ENCODE measurements at places on chromosomes 13 and 19.

DNA sequence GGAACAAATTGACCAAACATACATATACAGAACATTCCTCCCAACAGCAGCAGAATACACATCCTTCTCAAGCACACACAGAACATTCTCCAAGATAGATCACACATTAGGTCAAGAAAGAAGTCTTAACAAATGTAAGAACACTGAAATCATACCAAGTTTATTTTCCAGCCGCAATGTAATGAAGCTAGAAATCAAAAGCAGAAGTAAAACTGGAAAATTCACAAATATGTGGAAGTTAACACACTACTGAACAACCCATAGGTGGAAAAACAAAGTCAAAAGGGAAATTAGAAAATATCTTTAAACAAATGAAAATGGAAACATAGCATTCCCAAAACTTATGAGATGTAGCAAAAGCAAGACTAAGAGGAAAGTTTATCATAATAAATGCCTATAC is 692.6 kb downstream of the DIAPH3 start:
- DNase-seq: no peak

DNA sequence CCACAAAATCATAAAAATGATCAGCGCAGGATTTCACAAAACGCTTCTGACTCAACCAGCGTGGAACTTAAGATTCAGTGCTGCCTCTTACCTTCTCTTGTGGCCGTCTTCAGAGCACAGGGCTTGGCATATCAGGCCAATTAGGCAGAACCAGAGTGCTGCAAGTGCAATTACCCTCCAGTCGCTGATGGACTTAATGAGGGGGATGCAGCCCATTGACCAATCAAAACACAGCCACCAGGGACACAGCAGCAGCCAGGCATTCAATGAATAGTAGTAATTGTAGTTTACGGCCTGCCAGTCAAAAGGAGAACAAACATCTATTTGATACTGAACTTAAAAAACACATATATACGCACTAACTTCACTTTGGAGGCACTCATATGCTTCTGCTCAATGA is 38.2 kb downstream of the TMTC4 start:
- no peak for DNase-seq

DNA sequence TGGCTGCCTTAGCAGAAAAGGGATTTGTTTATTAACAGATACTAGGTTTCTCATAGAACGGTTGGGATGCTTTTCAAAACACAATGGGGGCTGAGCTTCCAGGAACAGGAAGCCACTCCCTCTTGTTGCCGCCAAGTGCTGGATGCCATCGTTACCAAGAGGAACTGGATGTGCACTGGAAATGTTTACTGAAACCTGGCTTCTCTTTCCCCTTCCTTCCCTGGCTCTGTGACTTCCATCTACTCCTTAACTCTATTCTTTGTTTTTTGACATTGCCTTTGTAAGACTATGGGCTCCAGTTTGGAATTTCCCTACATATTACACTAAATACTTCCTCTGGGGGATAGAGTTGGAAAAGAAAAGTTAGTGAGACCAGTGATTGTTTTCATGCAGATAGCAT is 11.7 kb upstream of the KL start:
- no peak for DNase-seq

DNA sequence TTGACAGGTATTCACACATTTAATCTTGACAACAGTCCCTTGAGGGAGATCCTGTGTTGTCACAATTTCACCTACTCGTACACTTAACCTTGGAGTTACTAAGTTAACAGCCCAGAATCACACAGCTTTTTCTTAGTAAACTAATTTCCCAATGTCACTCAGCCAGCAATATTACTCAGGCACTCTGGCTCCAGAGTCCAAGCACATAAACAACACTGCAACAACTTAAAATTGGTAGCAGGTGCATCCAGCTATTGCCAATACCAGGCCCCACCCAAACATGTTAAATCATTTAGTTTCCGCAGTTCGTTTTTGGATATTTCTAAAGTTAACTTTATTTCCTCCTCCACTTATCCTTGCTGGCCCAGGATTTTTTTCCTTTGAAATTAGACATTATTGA is 32.7 kb downstream of the LIG4 start:
- no peak for DNase-seq

DNA sequence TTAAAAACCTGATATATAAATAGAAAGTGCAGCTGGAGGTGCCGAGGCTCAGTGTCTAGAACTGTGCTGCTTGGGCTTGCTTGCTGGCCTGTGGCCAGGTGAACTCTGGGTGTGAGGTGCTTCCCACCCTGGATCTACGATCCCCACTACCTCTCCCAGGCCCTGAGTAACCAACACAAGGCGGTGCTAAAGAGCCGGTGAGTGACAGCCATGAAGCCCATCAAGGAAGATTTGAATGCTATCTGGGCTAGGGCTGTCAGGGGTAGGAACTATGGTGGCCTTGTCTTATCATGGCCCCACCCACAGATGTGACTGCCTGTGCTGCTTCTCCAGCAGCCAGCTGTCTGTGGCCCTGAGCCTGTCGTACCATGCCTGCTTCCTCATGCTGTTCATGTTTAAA is 25.6 kb upstream of the ZNF91 start:
- DNase-seq: no peak

- no peak for DNase-seq
These were observed 3.2 kb upstream of the EBPL start for GRCh38 chr13:49694446-49694845.

- no peak for DNase-seq
These were observed 82.9 kb upstream of the POSTN start for GRCh38 chr13:37681281-37682032.

DNA sequence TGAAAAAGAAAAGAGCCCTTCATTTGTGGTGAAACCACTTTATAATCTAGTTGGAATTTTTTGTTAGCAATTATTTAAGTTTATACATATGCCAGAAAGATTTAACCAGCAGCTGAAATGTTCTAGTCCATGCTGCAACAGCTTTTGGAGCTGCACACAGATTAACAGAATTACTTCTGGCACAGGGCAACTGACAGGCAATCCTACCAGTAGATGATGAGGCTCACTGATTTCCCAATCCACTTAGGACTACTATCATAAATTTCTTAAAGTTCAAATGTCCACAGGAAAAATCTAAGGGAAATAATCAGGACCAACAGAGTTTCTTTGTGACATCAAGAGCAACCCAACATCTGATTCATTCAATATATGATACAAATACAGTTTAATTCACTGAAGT is 78.8 kb downstream of the CRYL1 start:
- DNase-seq: no peak

GRCh38 chr19:13098277-13099072 is 4.2 kb downstream of the LYL1 start:
- no peak for DNase-seq

GRCh38 chr13:71517004-71517403 is 350.0 kb downstream of the DACH1 start:
- DNase-seq: no peak

GRCh38 chr13:89153941-89154340 is 1482.8 kb downstream of the SLITRK5 start:
- no peak for DNase-seq

DNA sequence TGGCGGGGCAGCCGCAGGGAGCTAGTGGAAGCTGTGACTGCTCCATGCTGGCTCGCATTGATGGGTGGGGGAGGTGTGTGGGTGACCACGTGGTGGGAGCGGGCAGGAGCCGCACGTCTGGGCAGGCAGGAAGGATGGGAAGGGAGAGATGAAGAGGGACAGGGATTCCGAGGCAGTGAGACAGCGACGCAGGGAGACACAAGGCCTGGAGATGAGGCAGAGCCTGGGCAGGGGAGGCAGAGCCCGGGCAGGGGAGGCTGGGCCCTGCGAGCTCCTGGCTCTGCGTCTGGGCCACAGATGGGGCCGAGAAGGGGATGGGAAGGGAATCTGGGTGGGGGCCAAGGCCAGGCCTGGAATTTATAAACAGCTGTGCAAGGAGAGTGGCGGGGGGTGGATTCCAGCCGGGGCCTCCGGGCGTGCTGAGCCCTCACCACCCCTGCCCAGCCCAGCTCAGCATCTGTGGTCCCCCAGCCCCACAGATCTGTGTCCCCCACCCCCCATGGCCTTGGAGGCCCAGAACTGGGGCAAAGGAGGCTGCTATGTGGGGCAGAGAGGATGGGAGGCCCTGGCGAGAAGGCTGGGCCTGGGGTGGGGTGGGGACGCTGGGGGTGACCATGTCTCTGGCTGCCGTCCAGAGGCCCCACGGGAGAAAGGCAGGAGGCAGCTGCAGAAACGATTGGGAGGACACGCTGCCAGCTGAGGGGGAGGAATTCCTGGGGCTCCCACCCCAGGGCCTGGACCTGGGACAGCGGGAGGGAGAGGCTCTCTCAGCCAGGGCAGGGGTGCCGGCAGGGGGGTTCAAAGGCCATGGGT is 6.0 kb downstream of the EHD2 start:
- DNase-seq: no peak

- peak; percentile 100 for DNase-seq
These were observed 30.2 kb upstream of the NANOS3 start for GRCh38 chr19:13846557-13847406.

- peak; percentile 74 for DNase-seq
These were observed 9.7 kb upstream of the JUND start for GRCh38 chr19:18291019-18291524.

DNA sequence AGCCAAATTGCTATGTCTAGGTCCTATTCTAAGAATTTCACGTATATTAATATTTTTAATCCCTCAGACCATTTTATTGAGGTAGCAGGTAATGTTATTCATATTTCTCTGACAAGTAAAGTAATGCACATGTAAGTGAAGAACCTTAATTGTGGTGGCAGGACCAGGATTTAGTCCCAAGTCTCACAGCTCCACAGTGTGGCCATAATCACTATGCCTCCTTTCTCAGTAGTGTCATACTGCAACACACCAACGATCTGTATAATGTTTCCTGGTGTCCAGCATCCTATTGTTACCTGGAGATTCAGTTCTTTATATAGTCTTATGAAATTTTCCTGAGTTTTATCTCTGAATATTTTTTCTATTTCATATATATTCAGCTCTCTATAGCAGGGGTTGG is 340.3 kb downstream of the OLFM4 start:
- DNase-seq: no peak

DNA sequence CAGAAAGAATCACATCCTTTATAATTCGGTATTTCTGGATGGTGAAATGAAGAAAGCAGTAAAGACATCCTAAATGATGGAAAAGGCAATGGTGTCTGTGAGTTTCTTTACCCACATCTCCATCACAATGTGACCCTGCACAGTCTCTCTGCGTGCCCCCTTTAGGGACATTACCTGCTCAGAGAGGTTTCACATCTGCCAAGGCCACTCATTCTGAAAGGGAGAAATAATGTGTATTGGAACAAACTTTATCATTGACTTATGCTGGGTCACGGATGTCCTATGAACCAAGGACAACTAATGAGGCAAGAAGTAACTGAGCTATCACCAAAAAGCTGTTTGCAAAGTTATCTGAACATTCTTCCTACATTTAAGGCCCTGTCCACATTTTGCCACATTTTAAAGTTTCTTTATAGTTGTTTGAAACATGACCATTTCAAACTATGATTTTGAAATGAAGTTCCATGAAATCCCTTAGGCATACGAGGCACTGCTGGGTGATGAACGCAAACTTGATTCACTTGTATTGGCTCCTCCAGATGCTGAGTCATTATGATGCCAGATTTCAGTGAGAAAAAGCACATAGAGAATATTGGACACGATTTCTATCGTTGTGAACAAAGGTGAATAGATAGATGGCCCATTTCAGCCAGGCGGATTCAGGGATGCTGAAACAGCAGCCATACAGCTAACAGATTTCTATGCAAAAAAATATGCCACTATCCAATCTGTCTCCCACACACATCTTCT is 63.5 kb upstream of the HMGB1 start:
- no peak for DNase-seq

GRCh38 chr19:40257096-40257517 is 28.0 kb downstream of the AKT2 start:
- no peak for DNase-seq

DNA sequence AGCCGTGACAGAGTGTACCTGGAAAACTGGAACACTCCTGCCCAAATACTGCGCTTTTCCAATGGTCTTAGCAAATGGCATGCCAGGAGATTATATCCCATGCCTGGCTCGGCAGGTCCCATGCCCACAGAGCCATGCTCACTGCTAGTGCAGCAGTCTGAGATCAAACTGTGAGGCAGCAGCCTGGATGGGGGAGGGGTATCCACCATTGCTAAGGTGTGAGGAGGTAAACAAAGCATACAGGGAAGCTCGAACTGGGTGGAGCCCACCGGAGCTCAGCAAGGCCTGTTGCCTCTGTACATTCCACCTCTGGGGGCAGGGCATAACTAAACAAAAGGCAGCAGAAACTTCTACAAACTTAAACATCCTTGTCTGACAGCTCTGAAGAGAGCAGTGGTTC is 10.5 kb downstream of the CYP2A13 start:
- DNase-seq: no peak

- no peak for DNase-seq
These were observed 38.6 kb upstream of the RNF17 start for GRCh38 chr13:24725379-24725778.

DNA sequence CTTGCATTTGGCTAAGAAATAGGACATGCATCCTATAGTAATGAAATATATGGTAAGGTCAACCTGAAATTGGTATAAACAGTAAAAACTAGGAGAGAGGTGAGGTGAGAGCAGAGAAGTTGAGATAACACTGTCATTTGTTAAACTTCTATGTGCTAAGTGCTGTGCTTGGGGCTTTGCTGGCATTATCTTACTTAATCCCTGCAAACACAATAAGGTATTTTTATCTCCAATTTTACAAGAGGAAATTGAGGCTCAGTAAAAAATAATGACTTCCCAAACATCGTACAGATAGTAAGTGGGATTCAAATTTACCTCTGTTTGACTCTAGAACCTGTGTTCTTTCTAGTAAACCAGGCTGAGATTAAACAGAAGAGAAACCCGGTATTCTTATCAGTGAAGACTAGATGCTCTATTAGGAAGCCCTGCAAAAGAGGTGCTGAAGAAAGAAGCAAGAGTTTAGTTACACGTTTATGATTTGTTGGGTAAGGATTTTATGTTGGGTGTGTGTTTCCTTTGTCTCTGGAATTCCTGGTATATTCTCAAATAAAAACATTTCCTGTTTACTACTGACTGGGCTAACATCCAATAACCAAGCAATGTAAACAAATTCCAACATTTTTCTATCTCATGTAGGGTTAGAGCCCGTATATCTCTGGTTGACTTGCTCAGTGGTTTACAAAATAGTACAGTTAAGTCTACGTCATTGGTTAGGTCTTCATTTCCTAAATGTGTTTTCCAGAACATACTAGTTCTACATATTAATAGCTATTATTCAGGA is 137.3 kb upstream of the FNDC3A start:
- no peak for DNase-seq

DNA sequence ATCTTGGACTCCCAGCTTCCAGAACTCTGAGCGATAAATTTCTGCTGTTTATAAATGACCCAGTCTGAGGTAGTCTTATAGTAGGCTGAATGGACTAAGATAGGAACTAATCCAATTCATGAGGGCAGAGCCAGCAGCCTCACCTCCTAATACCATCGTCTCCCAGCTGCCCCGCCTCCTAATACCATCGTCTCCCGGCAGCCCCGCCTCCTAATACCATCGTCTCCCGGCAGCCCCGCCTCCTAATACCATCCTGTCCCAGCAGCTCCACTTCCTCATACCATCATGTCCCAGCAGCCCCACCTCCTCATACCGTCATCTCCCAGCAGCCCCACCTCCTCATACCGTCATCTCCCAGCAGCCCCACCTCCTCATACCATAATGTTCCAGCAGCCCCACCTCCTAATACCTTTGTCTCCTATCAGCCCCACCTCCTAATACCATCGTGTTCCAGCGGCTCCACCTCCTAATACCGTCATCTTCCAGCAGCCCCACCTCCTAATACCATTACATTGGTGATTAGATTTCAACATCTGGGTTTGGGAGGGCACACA is 2.4 kb upstream of the ARGLU1 start:
- peak; percentile 34 for DNase-seq

- DNase-seq: no peak
These were observed 68.2 kb downstream of the RASL11A start for GRCh38 chr13:27338816-27339215.

Data from stimulated activated naive CD8-positive, alpha-beta T cell treated with anti-CD3 and anti-CD28 coated beads, Interleukin-15, amount 100 ng/mL, for 72 hours (primary cell).